ENCODE measurements at places on chromosomes 13 and 19. TPM values are rescaled to one million over a fixed set of nuclear protein-coding genes. Genes with fewer than 3 reads are reported as not detected.

Gene SSC5D
- 2.1 TPM for total RNA-seq

Gene TMEM238
- total RNA-seq = not detected

Gene USPL1
- total RNA-seq = 11.4 TPM

Gene IGFL1
- total RNA-seq = not detected

Gene ZNF628
- 1.1 TPM for total RNA-seq

Gene SMIM44
- not detected for total RNA-seq

Gene FAM124A
- total RNA-seq = 1.9 TPM

Gene BRCA2
- total RNA-seq = 2.4 TPM

Gene ZNF415
- 3.9 TPM for total RNA-seq

Gene ZNF491
- total RNA-seq = 2.4 TPM

Gene TMEM59L
- total RNA-seq = 0.27 TPM

Gene GJA3
- under 0.01 TPM for total RNA-seq

Gene CLEC4M
- total RNA-seq = 0.72 TPM

Gene CCL25
- not detected for total RNA-seq

Gene ATXN8OS
- not detected for total RNA-seq

Gene PRR12
- 3.6 TPM for total RNA-seq

Gene PSG2
- total RNA-seq = not detected

Gene ELAVL3
- total RNA-seq = not detected

Gene SERTAD3
- 13.7 TPM for total RNA-seq

Gene KLK2
- total RNA-seq = not detected

Gene CD33
- not detected for total RNA-seq

Gene CACTIN
- 34.4 TPM for total RNA-seq

Gene SERPINE3
- not detected for total RNA-seq

Gene MIA
- total RNA-seq = not detected

Gene NLRP7
- not detected for total RNA-seq

Gene FUT3
- not detected for total RNA-seq

Gene KIR2DL4
- not detected for total RNA-seq

Gene LENG8
- 42.7 TPM for total RNA-seq

Gene RASL11A
- total RNA-seq = 1.7 TPM

Gene OR10H5
- not detected for total RNA-seq

Gene TYROBP
- total RNA-seq = not detected

Gene U2AF1L4
- total RNA-seq = 4.8 TPM

Gene KLK4
- total RNA-seq = not detected

Gene NBEA
- total RNA-seq = 4.6 TPM

Gene PSG4
- total RNA-seq = 0.47 TPM

Gene MISP3
- 0.09 TPM for total RNA-seq

Gene FXYD7
- not detected for total RNA-seq

Gene ZNF763
- total RNA-seq = 0.36 TPM

Gene TNFSF9
- total RNA-seq = 0.99 TPM

Gene GRIN2D
- total RNA-seq = 0.66 TPM

Gene IL27RA
- 8.5 TPM for total RNA-seq

Data from endothelial cell of coronary artery (primary cell).